ENCODE measurements at places on chromosomes 5 and 9.

DNA sequence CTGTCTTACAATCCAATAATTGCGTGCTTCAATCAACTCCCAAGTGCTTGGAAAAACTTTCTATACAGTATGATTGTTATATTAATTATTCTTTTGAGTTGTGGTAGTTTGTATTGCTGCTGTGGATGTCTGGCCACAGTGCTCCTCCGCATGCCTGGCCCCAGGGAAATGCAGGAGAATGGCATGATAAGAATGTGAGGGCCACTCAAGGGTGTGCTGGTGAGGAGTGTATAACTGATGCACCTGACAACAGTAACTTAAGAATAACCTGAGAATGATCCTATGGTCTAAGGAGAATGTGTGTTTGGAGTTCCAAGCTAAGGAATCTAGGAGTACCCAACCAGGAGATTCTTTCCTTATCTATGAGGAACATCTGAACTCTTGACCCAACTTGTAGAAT is 152.9 kb upstream of the APC start:
- no peak for DNase-seq

- DNase-seq: no peak
Observed at GRCh38 chr9:121656941-121657470, 5.6 kb downstream of the DAB2IP start.

DNA sequence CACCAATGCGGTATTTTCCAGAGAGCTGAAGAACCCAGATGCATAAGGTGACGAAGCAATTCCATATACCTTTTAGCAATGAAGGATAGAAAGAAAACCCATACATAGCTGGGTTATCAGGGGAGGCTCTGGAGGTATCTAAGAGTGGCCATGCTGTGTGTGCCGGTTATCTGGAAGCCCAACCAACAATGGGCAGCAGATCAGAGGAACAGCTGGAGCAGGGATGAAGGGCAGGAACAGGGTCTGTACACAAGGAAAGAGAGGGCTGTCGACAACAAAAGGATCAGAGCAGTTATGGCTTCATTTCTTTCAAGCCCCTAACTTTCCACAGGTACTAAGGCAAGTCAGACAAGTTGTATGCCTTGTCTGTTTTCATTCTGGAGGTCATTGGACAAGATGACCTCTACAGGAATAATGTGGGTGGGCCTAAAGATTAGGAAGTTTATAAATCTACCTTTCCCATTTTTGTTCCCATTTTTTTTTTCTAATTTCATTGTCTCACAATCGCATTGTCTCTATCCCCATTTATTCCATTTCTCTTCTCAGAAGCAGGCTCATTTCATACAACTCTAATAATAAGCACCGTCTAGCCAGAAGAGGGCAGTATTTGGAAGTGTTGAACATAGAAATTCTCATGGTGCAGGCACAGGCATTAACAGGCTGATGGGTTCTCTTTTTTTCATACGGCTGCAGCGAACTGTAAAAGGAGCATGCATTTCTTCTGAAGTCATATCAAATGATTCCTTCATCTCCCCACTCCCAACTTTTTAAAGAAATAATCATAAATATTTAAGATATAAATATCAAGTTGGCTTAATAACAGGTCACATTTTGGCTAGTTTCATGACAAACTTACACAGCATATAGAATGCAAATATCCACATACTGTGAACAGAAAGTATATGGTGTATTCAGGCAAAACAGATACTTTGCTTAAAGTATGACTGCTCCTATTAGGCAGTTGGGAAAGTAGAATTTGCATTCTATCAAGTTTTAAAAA is 63.5 kb downstream of the ZNF474 start:
- no peak for DNase-seq

DNA sequence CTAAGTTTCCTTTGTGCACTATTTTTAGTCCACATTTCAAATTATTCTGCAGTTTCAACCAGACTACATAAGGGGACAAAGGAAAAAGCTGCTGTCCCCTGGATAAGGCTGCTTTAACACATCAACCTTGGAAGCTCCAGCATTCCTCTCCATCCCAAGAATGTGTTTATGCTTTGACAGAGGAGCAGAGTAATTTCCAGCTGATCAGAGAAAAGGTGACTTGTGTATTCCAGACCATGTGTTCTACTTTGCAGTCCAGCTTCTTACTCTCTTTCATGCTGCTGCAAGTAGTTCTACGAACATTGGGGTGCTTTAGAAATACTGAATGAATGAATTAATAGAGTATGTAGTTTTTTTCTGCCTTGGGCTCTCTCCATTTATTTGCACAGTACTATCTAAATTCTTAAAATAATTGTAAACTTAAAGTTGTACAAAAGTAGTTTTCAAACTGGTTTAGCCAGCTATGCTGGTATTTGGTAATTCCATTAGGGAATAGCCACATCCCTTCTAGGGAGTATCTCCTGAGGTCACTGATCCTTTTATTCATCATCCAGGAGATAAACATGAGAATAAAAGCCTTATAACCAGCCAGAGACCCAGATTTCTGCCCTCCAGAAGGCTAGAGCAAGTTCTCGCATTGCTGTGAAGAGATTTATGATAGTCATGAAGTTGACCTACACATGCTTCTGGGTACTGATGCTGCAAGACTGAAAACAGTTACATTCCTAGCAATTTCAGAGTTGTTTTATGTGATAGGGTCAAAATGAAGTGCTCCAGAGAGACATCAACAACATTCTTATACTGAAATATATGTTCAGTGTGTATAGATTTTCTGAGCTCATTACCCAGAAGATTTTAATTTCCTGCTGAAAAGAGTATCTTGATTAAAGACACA is 215.2 kb downstream of the COMMD10 start:
- no peak for DNase-seq

DNA sequence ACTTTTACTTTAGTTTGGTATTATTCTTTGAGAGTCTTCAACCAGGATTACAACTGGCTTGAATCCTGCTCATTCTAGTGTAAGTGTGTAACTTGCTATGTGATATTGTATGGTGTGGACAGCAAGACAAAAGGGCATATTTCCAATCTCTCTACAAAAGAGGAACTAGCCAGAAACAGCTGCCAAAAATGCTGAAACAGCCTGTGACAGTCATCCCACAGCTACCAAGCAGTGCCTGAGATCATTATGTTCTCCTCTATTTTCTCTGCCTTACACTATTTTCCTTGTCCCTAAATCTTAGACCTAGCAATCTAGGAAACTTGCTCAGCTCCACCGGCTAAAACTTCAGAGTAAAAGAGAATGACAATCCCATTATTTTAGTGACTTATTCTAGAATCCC is 42.8 kb downstream of the WDR41 start:
- DNase-seq: no peak

- peak; percentile 66 for DNase-seq
Observed at GRCh38 chr9:19154135-19154612, 26.9 kb upstream of the PLIN2 start.

DNA sequence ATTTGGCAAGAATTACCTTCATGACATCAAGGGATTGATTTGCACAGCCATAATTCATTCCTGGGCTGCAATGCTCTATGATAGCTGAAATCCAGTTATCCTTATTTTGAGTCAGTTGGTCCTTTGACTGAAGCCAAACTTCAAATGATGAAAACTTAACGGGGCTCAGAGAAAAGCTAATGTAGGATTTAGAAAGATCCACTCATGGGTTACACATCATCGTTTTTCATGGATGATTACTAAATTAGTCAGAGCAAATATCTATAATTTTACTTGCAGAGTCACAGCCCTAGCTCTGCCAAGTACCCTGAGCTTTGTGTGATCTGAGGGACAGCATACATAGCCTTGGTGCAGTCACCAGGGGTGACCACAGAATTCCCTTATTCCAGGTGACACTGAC is 27.3 kb upstream of the MUSK start:
- no peak for DNase-seq

DNA sequence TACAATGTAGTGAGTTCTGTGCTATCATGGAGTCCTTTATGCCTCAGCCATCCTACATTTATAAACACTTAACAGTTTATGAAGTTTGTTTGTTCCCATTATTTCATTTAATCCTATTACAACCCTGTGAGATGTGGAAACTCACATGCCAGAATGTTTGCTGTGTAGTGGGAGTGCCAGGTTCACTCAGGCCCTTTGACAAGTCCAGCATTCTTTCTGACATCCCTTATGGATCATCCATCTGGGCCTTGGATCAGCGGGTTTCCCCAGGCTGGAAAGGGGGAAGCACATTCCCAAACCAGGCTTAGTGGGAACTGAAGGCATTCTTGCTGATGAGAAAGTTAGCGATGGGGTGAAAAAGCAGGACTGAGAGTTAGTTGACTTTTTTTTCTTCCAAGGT is 128.1 kb upstream of the OTULINL start:
- DNase-seq: no peak

- no peak for DNase-seq
Observed at GRCh38 chr5:96652769-96653454, 9.3 kb upstream of the CAST start.

- DNase-seq: no peak
Observed at GRCh38 chr9:36499174-36499890, 73.4 kb upstream of the MELK start.

- DNase-seq: no peak
Observed at GRCh38 chr5:34822956-34823715, 15.8 kb upstream of the TTC23L start.
